ENCODE measurements at places on chromosomes 1 and 21.

DNA sequence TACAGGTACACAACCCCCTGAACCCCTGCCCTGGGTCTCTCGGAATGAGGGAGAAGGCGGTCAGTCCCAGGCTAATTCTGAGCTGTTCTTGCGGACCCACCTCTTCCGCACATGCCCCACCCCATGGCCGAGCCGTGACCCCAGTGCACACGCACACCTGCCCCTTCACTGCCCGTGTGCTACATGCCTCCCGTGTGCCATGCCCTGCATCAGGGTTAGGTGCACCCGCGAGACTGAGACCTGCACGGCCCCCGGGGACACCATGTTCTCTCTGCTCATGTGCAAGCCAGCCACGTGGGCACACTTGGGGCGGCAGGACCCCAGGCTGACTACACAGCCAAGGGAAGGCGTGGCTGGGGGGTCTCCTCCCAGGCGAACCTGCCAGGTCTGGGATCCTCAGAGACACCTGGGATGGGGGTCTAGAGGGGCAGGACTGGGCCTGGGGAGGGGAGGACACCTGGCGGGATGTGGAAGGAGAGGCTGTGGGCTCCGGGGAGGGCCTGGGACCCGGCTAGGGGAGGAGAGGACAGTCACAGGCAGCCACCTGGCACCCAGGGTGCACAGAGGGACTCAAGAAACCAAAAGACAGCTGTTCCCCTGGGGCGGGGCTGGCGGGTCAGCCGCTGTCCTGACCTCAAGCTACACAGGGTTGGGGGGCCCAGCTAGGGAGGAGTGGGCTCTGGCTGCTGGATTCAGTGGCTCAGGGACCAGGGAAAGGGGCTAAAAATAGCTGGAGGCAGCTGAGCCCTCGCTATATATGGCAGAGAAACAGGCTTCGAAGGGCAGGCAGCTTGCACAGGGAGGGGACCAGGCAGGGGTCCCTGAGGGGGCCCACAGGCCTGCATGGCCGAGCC lies 133.4 kb downstream of the CASZ1 start:
- DNase-seq, result no peak

GRCh38 chr1:240611619-240612480 lies at the start of gene GREM2:
GREM2 (minus strand) TSS chr1:240612155; CDS start chr1:240493475, 118,680 bp downstream.
- DNase-seq, result peak; percentile 93

- peak; percentile 88 for DNase-seq
Observed at GRCh38 chr21:16330082-16330907, 600.5 kb downstream of the USP25 start.

- DNase-seq, result no peak
Observed at GRCh38 chr1:172629638-172630037, 29.3 kb upstream of the FASLG start.
